Neural progenitor cell (in vitro differentiated cells): ENCODE measurements at places on chromosomes 12 and 14.

GRCh38 chr14:96630281-96630680 is 128.1 kb downstream of the PAPOLA start:
- no peak for DNase-seq

- peak; percentile 70 for DNase-seq
These were observed 693 bp upstream of the RIMKLB start for GRCh38 chr12:8697120-8697475.

- DNase-seq: no peak
These were observed 10.1 kb upstream of the CCDC197 start for GRCh38 chr14:93986955-93987354.

GRCh38 chr14:96304956-96305355 is 48.9 kb downstream of the BDKRB1 start:
- peak; percentile 69 for DNase-seq

- DNase-seq: peak; percentile 46
These were observed 29.9 kb downstream of the TSPAN9 start for GRCh38 chr12:3107071-3107583.

DNA sequence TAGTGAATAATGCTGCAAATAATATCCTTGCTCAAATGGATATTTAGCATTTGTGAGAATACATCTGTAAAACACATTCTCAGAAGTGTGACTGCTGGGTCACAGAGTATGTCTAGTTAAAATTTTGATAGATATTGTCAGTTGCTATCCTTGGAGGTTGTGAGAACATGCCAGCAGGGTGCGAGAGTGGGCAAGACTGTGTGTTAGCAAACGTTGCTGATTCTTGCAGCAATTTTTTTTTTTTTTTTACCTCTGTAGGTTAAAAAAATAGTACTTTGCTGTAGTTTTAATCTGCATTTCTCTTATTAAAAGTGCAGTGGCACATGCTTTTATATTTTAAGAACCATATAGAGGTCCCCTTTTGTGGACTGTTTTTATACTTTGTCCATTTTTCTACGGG is 4.5 kb upstream of the NYNRIN start:
- DNase-seq: no peak

DNA sequence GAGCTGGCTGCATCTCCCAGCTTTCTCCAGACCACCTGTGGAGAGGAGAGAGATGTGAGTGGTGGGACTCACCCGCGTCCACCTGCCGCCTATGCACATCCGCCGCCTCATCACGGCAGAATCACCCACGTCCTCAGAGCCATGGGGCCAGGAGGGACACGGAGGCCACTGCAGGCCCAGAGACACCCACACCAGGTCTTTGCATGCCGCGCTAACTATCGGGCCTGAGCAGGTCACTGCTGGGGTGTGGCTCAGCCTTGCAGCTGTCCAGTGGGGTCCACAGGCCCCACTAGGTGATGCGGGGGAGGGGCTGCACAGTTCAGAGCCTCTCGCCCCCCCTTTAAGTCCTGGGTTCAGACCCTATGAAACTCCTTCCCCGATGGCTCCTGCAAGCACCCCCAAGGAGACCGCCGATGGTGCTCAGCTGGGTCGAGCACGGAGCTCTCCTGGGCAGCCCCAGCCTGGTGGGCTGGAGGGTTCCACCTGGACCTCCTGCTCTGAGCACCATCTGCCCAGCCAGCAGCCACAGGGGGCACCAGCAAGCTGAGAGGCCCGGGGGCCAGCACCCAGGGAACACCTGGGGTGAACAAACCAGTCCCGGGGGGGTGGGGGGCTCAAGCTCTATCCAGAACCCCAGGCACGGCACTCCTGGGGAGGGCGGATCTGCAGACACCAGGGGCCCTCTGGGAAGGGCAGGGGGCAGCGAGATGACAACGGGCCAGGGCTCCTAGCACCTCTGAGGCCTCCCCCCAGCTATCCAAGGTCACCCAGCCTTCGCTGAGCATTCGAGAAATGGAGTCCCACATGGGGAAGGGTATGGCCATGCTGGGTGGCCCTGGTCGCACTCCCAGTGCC is 34.3 kb downstream of the CCNK start:
- DNase-seq: no peak

DNA sequence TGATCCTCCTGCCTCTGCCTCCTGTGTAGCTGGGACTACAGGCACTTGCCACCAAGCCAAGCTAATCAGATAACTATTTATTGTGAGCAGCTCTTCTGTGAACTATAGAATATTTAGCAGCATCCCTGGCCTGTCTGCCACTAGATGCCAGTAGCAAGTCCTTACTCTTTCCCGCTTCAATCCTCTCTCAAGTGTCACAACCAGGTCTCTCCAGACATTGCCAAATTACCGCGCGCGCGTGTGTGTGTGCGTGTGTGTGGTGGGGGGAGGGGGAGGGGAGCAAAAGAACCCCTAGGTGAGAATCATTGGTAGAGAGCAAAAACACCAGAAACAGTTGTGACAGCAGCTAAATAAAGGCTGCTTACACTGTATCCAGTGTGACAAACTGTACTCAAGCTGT is 49.9 kb downstream of the PPP2R5E start:
- DNase-seq: peak; percentile 64

DNA sequence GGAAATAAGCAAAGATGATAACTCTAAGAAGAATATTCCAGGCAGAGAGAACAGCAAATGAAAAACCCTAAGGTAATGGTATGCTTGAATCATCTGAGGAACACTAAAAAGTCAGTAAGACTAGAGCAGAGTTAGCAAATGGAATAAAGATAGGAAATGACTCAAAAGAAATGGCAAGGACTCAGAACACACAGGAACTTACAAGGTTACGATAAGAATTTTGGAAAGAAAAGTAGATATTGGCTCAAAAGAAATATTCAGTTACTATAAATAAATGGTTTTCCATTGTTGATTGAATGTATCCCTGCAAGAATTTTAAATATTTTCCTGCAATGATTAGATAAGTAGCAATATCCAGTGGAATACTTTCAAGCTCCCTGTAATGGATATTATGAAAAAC is 705.8 kb downstream of the C12orf50 start:
- no peak for DNase-seq

- DNase-seq: no peak
These were observed 583.5 kb downstream of the MED13L start for GRCh38 chr12:115693970-115694369.

DNA sequence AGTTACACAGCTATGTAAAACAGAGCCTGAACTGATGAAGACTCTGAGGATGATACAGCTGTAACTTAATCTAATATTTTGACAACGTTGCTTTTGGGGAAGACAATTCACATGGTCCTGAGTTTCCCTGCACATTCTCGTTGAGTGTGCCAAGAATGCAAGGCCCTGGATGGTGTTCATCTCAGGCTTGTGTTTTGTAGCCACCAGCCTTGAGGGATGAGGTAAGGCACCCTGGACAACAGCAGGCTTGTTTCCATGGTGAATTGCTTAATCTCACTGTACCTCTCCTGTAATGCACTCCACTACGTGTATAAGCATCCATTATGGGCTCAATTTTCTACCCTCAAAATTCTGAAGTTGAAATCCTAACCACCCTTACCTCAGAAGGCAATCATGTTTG is 2.1 kb downstream of the CATSPERB start:
- no peak for DNase-seq

GRCh38 chr14:93789228-93790130 is 1.2 kb upstream of the PRIMA1 start:
- DNase-seq: peak; percentile 42

GRCh38 chr14:24094841-24095270 is 745 bp downstream of the PCK2 start:
- peak; percentile 45 for DNase-seq

DNA sequence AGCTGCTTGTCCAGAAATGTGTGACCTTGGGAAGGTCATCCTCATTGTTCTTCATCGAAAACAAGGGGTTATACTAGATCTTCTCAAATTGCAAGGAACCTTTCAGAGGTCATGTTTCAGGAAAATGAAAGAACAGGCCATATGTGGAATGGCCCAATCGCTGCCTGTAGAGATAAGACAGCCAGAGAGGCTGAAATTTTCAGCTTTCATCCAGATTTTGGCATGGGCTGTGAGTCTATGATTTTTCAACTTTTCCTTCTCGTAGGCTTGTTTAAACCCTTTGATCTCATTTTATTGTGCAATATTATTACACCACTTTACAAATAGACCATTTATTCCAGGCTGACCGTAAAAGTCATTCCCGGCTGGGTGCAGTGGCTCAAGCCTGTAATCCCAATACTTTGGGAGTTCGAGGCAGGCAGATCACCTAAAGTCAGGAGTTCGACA is 17.1 kb upstream of the ATXN2 start:
- DNase-seq: no peak

- DNase-seq: no peak
These were observed 34.4 kb downstream of the ITPR2 start for GRCh38 chr12:26798640-26799039.
